ENCODE measurements at places on chromosomes 5 and 9. TPM values are rescaled to one million over a fixed set of nuclear protein-coding genes. Genes with fewer than 3 reads are reported as not detected.

Gene ZDHHC11B
- 9.5 TPM for total RNA-seq

Gene TAF11L11
- not detected for total RNA-seq

Gene LMX1B
- total RNA-seq = 0.58 TPM

Gene CCNI2
- not detected for total RNA-seq

Gene SLC22A4
- 0.27 TPM for total RNA-seq

Gene AMACR
- total RNA-seq = 20.0 TPM

Gene ZNG1A
- total RNA-seq = 32.2 TPM

DNA sequence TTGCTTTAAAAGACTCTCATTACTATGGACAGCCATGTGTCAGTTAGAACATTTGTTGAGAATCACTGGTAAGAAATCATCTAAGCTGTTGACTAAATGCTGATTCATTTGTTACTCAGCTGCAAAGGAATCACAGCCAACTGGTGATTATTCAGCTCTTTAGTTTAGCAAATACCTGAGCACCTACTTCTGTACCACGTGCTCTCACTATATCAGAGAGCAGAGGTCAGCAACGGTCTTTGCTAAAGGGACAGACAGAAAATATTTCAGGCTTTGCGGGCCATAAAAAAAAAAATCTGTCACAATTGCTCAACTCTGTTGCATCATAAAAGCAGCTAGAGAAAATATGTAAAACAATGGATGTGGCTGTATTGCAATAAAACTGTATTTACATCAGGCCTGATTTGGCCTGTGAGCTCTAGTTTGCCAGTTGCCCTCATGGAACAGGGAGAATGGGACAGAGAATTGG, 377.6 kb downstream of the DNAH5 start:
- H3K4me3 ChIP-seq = no peak overlapping the region
- H3K27me3 ChIP-seq = no peaks in the 10 kb centered on the region
- no peaks in the 10 kb centered on the region for H3K36me3 ChIP-seq
- ATAC-seq = no peak
- H3K4me1 ChIP-seq = no peaks in the 10 kb centered on the region

DNA sequence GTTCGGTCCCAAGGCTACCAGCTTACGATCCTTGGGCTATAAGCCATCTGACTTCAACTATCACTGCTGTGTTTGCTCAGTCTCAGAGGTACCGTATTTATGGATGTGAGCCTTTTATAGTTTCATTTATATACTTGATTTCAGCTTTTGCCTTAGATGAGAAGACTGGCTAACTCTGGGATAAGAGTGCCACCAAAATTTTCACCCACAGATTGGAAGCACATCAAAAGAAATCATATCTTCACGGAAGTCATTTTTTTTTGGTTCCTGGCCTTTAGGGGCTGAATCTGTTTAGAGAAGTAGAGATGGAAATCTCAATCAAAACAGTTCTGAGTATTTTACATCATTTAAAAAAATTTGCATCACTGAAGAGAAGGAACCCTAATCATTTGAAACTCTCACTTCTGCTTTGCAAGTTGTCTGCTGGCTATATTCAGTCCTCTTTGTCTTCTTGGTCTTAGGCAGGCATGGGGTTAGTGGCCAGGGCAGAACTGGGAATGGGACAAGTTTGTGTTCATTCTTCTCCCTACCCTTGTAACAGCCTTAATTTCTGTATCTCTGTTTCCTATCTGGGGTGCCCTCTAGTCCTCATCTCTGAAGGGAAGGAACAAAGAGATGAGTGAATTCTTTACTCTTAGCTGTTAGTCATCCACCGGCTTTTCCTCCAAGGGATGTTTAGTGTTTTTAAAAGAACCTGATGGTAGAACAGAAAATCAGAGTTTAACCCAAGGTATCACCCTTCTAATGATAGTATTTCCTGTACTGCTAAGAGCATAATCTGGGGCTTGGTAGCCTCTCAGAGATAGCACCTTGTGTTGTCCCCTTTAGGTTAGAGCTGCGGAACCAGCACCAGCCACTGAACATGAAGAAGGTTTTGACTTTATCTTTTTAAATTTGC, 14.1 kb upstream of the TNFAIP8 start:
- no peak overlapping the region for H3K27ac ChIP-seq
- no peak for ATAC-seq

DNA sequence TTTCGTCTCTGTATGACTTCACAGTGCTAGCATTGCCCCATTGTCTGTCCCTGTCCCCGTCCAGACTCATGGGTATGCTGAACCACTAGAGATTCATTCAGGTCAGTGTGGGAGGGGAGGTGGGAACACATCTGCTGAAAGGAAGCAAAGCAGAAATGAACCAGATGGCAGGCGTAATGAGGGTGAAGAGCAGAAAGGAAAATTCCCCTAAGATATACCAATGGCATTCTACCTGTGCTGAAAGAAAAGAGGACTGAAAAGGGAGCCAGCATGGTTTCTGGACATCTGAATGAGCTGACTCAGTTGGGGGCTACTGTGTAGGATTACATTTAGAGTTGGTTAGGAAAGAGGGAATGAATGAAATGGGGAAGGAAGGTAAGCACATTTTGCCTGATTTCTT, 678.7 kb downstream of the MAT2B start:
- no peak overlapping the region for H3K4me3 ChIP-seq
- H3K36me3 ChIP-seq = no peaks in the 10 kb centered on the region
- no peak overlapping the region for H3K27ac ChIP-seq
- H3K27me3 ChIP-seq = no peaks in the 10 kb centered on the region
- ATAC-seq = no peak

- H3K4me3 ChIP-seq = no peak overlapping the region
- no peak for ATAC-seq
Measured at GRCh38 chr5:96758621-96759020, 49.1 kb downstream of the ERAP1 start.

DNA sequence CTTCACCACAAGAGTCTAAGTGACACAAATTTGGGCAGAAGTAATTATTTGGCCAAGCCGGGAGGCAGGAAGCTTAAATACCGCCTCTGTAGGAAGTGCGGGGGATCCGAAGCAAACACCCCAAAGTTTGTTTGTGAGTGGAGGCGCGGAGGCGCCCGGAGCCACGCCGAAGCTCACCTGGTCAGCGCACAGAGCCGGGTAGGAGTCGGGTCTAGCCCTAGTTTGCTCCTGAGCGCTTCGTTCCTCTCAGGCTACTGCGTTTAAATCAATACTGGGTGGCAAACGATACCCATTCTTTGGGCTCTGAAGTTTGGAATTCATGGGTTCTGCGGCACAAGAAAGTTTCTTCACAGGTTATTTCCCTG, 855 bp downstream of the MCC start:
- H3K27ac ChIP-seq = no peak overlapping the region
- peaks cover 16% of the 10 kb centered on the region for H3K27me3 ChIP-seq
- H3K4me1 ChIP-seq = no peaks in the 10 kb centered on the region
- ATAC-seq = peak; percentile 19

DNA sequence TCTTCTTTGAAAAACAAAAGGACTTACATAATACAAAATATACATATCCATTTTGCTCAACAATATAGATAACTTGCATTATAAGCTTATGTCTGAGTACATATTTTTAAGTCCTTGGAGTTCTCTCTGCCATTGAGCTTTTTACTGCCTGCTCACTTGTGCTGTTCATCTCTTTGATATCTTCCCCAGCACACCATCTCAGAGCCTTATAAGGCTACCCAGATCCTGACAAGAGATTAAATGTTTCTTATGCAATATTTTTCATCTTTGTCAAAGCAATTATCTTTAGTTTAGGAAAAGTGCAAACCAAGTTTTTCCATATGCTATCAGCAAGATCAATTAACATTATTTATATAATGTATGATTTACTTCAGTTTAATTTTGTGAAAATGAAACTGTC, 60.7 kb upstream of the ITGA1 start:
- H3K4me1 ChIP-seq = peaks cover 11% of the 10 kb centered on the region
- no peak overlapping the region for H3K4me3 ChIP-seq
- H3K27ac ChIP-seq = peak overlapping the region; percentile 78

DNA sequence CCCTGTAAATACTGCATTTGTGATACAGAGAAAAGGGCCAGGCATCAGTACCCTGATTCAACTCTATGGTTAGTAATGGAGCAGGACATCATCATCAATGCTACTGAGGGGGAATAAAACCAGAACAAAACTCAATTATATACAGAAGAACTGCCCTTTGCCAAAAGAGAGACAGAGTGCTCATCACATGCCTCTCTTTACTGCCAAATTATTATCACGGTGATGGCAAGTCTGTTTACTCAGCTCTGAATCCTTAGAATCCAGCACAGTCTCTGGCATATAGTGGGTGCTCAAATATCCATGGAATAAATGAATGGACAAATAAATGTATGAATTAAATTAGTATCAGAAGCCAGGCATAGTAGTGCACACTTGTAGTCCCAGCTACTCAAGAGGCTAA, 130.2 kb downstream of the TTC39B start:
- no peaks in the 10 kb centered on the region for H3K4me1 ChIP-seq
- H3K36me3 ChIP-seq = peaks cover 68% of the 10 kb centered on the region
- no peak overlapping the region for H3K27ac ChIP-seq
- H3K27me3 ChIP-seq = no peaks in the 10 kb centered on the region
- no peak overlapping the region for H3K4me3 ChIP-seq
- no peak for ATAC-seq

DNA sequence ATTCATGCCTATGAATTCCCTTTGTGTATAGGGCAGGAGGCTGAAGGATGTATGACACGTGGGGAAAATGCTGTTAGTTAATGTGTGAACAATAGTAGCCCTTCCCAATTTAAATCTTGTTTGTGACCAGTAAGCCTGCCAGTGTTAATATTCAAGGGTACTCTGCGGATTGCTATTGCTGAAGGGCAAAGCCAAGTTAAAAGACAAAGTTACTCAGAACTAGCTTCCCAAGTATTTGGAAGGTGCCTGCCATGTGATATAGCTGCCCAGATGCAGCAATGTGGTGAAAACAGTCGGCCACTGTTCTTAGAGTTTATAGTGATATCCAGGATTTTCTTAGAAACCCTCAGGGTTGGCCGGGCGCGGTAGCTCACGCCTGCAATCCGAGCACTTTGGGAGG, 34.6 kb downstream of the MARVELD2 start:
- no peaks in the 10 kb centered on the region for H3K27me3 ChIP-seq
- no peak for ATAC-seq
- H3K27ac ChIP-seq = no peak overlapping the region
- H3K4me1 ChIP-seq = no peaks in the 10 kb centered on the region
- H3K36me3 ChIP-seq = no peaks in the 10 kb centered on the region
- no peak overlapping the region for H3K4me3 ChIP-seq

DNA sequence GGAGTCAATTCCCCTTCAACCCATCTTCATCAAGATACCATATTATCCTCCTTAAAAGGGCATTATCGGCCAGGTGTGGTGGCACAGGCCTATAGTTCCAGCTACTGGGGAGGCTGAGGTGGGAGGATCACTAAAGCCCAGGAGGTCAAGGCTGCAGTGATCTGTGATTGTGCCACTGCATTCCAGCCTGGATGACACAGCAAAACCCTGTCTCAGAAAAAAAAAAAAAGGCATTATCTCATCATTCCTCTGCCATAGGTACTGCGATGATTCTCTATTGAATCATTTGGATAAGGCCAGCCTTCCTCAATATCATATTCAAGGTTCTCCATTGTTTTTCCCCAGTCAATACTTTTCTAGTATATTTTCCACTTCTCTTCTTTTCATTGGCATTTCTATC, 39.2 kb upstream of the RAB3C start:
- no peak for ATAC-seq
- no peaks in the 10 kb centered on the region for H3K36me3 ChIP-seq
- H3K4me3 ChIP-seq = no peak overlapping the region
- no peaks in the 10 kb centered on the region for H3K4me1 ChIP-seq
- no peak overlapping the region for H3K27ac ChIP-seq
- no peaks in the 10 kb centered on the region for H3K27me3 ChIP-seq

GRCh38 chr5:32136342-32136741, 37.8 kb downstream of the GOLPH3 start:
- no peak overlapping the region for H3K27ac ChIP-seq
- ATAC-seq = no peak
- H3K4me3 ChIP-seq = no peak overlapping the region
- no peaks in the 10 kb centered on the region for H3K4me1 ChIP-seq
- H3K27me3 ChIP-seq = no peaks in the 10 kb centered on the region

DNA sequence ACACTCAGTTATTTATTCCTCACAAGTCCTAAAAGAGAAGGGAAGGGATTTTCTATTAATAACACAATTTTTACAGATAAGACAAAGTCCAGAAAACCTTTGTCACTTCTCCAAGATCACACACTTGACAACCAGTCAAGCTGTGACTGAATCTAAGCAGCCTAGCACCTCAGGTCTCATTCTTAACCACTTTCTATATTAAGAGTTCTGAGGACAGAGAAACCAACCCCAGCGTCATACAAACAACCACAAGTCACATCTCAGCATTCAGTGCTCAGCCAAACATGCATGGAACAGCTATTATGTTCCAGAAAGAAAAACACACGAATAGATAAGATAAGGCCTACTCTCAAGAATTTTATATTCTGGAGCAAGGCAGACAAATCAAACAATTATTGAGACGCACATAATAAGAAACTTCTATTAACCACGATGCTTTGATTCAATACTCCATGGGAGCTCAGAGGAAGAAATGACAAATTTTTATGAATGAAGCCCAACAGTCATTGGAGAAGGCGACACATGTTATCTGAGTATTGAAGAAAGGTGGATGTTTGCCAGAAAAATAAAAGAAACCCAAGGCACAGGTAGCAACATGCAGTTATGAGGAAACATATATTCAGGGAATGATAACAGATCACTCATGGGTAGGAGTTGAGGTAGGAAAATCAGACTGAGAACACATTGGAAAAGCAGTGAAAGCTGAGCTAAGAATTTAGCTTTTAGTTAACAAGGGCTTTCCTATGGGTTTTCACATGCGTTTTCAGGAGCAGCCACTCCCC, 113.1 kb downstream of the HTR4 start:
- ATAC-seq = no peak
- no peak overlapping the region for H3K4me3 ChIP-seq
- H3K27me3 ChIP-seq = no peaks in the 10 kb centered on the region
- H3K4me1 ChIP-seq = no peaks in the 10 kb centered on the region

- H3K4me1 ChIP-seq = no peaks in the 10 kb centered on the region
- H3K27me3 ChIP-seq = no peaks in the 10 kb centered on the region
- H3K4me3 ChIP-seq = no peak overlapping the region
- no peak for ATAC-seq
- no peak overlapping the region for H3K27ac ChIP-seq
- no peaks in the 10 kb centered on the region for H3K36me3 ChIP-seq
Measured at GRCh38 chr9:9246726-9247125, 1366.1 kb downstream of the PTPRD start.

GRCh38 chr5:10441992-10442435, 335 bp downstream of the ROPN1L start:
- no peaks in the 10 kb centered on the region for H3K27me3 ChIP-seq
- peak overlapping the region; percentile 63 for H3K4me3 ChIP-seq
- peak; percentile 60 for ATAC-seq
- H3K4me1 ChIP-seq = peaks cover 36% of the 10 kb centered on the region
- H3K36me3 ChIP-seq = no peaks in the 10 kb centered on the region

DNA sequence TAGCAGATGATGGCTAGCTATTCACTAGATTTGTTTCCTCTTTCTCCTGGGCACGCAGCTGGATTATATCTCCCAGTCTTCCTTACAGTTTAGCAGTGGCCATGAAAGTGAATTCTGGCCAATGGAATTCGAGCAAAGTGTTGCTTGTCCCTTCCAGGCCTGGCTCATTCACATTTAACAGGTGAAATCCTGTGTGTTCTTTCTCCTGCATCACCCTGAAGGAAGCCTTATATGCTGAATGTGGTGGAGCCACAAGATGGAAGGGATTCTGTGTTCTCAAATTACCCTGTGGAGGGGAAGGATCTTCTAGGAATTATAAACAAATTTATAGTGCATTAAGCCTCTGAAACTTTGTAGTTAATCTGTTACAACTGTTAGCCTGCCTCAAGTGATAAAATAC, 8.2 kb upstream of the ELOVL7 start:
- no peak overlapping the region for H3K27ac ChIP-seq
- H3K4me1 ChIP-seq = no peaks in the 10 kb centered on the region
- no peaks in the 10 kb centered on the region for H3K36me3 ChIP-seq

- H3K27ac ChIP-seq = no peak overlapping the region
- no peak overlapping the region for H3K4me3 ChIP-seq
- no peaks in the 10 kb centered on the region for H3K27me3 ChIP-seq
- H3K36me3 ChIP-seq = no peaks in the 10 kb centered on the region
- H3K4me1 ChIP-seq = no peaks in the 10 kb centered on the region
Measured at GRCh38 chr5:60436518-60436917, 263.4 kb downstream of the DEPDC1B start.
